ENCODE measurements at places on chromosomes 2 and 18.

DNA sequence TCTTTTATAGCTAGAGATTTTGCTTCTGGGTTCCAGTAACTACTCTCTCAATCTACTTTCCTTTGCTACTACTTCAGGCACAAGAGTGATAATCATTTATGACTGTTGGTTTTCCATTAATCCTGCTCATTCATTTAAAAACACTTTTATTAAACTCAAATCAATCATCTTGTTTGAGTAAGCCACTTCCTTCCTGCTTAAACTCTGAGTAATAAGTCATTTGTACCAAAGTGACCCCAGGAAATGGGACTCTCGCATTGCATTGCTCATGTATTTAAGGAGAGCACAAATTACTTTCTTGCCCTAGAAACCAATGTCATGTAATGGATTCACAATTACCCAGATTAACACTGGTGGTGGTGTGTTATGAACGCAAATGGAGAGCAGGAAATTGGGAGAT is 270.7 kb upstream of the HNMT start:
- no peak for DNase-seq

DNA sequence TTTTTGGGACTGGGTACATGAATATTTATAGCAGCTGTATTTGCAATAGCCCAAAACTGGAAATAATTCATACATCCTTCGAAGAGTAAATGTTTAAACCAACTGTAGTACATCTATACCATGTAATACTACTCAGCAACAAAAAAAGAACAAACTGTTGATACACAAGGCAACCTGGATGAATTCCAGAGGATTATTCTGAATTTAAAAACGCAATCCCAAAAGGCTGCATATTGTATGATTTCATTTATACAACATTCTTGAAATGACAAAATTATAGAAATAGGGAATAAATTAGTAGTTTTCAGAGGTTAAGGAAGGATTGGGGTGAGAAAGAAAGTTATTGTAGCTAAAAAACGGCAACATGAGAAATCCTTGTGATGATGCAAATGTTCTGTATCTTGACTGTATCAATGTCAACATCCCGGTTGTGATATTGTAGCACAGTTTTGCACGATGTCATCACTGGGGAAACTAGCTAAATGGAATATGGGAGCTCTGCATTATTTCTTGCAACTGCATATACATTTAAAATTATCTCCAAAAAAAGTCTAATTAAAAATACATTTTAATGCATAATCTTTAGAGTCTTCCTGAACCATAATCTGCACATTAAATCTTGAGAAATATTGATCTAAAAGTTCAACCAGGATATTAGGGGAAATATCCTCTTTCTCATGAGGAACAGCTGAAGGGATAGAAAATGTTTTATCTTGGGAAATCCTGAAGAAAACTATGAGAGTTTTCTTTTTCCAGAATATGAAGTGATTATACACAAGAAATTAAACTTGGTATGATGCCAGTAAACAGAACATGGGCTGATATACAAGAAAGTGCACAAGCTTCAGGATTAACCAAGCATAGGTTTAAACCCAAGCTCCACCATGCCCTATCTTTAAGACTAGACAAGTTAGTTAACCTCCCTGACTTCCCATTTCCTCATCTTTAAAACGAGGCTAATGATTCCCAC is 21.9 kb downstream of the EVA1A start:
- DNase-seq = no peak

DNA sequence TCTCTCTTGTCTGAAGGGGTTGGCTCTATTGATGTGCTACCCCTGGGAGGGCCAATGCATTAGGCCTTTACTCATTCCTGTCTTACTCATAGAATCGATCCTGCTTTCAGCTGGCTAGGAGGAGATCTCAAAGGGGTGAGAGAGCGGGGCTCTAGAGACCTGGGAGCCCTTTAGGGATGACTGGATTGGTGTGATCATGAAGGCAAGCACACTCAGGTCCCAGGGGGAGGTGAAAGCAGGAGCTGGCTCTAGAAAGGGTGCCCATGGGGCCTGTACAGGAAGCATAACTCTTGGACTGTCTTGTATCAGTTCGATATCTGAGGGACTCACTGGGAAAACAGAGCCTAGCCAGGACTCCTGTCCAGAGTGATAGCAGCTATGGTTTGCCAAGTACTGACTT is 47.8 kb downstream of the INPP4A start:
- DNase-seq = no peak

GRCh38 chr2:99789849-99790248 is 300.0 kb upstream of the REV1 start:
- DNase-seq = no peak

GRCh38 chr2:49936965-49937364 is 782.6 kb upstream of the FSHR start:
- DNase-seq = no peak

GRCh38 chr2:4827836-4828235 is 864.3 kb upstream of the SOX11 start:
- no peak for DNase-seq

DNA sequence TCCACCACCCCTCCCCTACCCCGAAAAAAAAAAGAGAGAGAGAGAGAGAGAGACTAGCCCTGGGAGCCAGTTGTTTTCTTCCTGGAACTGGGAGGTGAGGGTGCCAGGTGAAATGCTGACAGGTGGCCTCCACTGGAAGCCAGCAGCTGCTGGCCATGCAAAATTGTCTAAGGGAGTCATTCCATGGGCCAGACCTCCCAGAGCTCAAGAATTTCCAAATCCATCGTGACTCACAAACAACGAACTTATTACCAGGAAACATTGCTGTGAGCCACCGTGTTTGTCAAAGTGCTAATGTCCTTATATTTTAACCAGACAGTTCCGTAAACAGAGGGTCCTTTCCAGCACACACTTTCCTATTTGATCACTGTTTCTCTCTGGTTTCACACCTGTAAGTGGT is 68.5 kb upstream of the PID1 start:
- DNase-seq = no peak

GRCh38 chr2:131027566-131028528 is 65.4 kb downstream of the FAM168B start:
- no peak for DNase-seq

- no peak for DNase-seq
These were observed 31.5 kb upstream of the NFE2L2 start for GRCh38 chr2:177296040-177296439.

GRCh38 chr2:174454566-174454965 is 32.3 kb downstream of the GPR155 start:
- no peak for DNase-seq

DNA sequence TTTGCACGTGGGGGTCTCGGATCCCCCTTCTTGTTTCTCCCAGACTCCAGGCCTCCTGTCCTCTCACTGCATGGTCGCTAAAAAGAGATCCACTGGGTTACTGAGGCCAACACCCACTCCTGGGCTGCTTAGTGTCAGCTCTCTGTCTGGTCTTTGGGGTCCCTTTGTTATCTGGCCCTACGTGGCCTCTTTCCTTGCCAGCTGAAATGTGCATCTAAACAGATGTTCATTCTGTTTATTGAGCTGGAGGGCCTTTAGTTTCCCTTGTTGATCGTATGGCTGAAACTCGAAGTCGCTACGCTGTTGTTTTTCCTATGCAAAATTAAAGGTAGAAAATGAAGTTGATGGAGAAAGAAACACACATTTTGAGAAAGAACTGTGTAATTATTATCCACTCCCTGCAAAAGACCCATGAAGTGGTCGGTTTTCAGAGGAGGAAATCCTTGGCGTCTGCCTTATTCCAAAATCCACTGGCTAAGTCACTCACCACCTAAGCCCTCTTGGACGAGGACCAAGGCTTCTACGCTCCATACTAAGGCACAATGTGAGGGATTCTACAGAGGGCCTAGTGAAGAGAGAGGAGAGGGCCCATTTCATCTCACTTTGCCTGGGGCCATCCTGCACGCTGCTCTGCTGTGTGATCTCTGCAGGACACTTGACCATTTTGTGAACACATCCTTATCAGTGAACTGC is 105.3 kb downstream of the GLI2 start:
- no peak for DNase-seq

- DNase-seq = no peak
These were observed 68.6 kb downstream of the APLF start for GRCh38 chr2:68536000-68536399.

- DNase-seq = no peak
These were observed 48.1 kb downstream of the GALNT3 start for GRCh38 chr2:165745916-165746315.

DNA sequence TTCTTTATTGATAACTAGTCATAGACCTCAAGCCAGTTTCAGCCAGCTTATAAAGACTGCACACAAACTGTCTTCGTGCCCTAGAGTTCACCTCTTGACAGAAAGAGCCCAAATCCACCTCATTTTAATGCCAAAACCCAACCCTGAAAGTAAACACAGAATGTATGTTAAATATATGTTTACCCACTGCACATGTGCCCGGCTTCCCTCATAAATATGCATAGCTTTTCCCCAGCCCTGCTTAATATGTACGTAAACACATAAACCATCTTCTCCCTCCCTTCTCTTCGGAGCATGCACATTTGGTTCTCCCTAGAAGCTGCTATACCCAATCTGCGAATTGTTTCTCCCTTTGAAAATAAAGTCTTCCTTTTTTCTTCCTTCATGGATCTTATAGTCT is 73.9 kb upstream of the XIRP2 start:
- no peak for DNase-seq

- no peak for DNase-seq
These were observed 119.2 kb downstream of the CYP26B1 start for GRCh38 chr2:72028351-72028995.

DNA sequence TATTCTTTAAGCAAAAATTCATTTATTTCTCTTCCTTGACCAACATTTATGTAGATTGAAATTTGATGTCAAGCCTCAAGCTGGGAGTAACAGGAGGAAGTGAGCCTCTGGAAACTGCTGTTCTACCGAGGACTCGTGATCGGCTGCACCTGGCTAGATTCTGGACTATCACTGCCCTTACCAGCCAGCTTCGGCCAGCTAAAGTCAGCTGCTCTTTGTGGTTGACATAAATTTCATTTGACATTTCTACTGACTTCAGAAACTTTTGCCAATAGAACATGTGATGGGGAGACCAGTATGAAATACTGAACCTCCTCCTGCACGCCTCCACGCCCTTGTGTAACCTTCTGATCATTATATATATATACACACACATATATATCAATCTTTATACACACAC is 74.2 kb upstream of the RGPD5 start:
- DNase-seq = no peak

DNA sequence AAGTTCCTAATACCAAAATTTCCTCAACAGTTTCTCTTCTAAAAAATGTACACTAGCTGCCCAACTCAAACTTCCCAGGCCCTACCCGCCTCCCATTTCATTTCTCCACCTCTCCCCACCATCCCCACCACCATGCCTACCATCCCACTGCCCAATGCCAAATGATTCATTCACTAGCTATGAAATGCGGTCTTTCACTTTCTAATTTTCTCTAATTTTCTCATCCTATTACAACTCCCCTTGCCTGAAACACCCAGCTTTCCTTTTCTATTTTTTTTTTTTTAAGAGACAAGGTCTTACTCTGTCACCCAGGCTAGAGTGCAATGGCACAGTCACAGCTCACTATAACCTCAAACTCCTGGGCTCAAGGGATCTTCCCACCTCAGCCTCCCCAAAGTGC is 38.4 kb downstream of the KIDINS220 start:
- DNase-seq = no peak

DNA sequence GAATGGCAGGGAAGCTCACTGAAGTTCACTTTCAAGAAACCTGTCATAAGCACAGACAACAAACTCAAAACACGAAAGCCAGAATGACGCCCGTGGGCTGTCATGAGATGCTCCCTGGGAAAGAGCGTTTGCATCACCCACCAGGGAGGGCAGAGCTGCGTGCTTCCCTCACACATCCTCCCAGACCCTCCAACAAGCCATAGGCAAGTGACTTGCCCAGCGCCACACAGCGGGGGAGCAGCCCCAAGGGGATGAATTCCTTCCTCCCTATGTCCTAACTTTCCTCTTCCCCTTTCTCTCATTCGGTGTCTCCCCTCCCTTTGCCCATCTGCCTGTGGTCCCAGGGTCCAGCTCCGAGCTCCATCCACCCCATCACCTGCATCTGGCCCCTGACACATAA is 10.7 kb downstream of the BIN1 start:
- no peak for DNase-seq

- DNase-seq = no peak
These were observed 126.6 kb upstream of the SEC11C start for GRCh38 chr18:59012815-59013705.

- DNase-seq = no peak
These were observed 13.8 kb upstream of the DNAJC27 start for GRCh38 chr2:24985511-24985910.

- DNase-seq = no peak
These were observed 86.1 kb downstream of the MSH2 start for GRCh38 chr2:47488870-47489584.

DNA sequence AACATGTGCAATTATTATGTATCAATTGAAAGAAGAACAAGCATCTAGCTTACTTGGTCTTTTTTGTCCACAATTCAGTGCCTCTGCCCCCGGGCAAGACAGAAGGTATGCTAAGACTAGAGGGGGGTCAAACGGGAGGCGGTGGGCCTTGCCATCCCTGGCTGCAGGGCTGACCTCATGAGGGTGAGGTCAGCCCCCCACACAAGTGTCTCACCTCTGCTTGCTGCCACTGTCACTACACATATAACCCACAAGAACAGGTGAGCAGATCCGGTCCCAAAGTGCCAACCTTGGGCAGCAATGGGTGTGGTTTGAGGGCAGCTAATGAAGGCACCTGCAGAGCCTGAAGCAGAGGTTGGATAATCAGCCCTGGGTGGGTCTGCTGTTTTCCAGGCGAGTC is 71.5 kb downstream of the EDAR start:
- no peak for DNase-seq

DNA sequence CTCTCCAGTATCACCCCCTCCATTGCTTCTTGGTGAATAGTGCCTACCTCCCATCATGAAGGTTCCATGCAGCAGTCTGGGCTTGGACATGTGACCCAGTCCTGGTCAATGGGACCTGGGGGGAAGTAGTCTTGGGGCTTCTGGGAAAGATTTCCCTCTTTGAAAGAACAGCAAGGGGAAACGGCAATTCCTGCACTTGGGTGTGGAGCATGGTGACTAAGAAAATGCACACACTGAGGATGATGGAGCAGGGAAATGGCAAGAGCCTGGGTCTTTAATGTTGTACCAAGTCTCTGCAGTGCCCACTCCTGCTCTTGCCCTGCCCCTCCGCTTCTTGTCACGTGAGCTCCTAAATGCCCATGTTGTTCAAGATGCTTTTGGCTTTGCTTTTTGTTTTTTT is 131.4 kb upstream of the SIX2 start:
- DNase-seq = no peak

- no peak for DNase-seq
These were observed 163.9 kb upstream of the THUMPD2 start for GRCh38 chr2:39942950-39943349.

DNA sequence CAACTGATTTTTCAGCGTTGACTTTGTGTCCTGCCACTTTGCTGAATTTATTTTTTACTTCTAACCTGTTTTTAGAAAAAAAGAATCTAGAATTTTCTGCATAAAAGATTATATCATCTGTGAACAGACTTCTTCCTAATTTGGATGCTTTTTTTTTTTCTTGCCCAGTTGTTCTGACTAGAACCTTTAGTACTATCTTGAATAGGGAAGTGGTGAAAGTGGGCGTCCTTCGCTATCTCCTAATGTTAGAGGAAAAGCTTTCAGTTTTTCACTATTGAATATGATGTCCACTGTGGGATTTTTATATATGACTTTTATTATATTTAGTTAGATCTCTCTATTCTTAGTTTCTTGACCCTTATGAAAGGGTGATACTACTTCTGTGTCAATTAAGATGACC is 25.7 kb upstream of the KCNJ13 start:
- DNase-seq = no peak
